Gastrocnemius medialis (tissue), 4 donors: ENCODE measurements at places on chromosomes 12 and 14.

GRCh38 chr12:45349916-45350315, 134.0 kb downstream of the ANO6 start:
- H3K27me3 ChIP-seq = no peaks in the 10 kb centered on the region
- DNase-seq = no peak
- H3K4me1 ChIP-seq = peaks cover 24% of the 10 kb centered on the region
- peaks cover 49% of the 10 kb centered on the region for H3K36me3 ChIP-seq
- peak overlapping the region; percentile 49 for H3K27ac ChIP-seq
- no peak overlapping the region for H3K4me3 ChIP-seq

GRCh38 chr12:15767301-15767700, 21.9 kb downstream of the EPS8 start:
- DNase-seq = no peak
- no peak overlapping the region for H3K4me3 ChIP-seq
- H3K36me3 ChIP-seq = no peaks in the 10 kb centered on the region
- H3K27ac ChIP-seq = no peak overlapping the region
- no peaks in the 10 kb centered on the region for H3K27me3 ChIP-seq
- no peaks in the 10 kb centered on the region for H3K4me1 ChIP-seq

DNA sequence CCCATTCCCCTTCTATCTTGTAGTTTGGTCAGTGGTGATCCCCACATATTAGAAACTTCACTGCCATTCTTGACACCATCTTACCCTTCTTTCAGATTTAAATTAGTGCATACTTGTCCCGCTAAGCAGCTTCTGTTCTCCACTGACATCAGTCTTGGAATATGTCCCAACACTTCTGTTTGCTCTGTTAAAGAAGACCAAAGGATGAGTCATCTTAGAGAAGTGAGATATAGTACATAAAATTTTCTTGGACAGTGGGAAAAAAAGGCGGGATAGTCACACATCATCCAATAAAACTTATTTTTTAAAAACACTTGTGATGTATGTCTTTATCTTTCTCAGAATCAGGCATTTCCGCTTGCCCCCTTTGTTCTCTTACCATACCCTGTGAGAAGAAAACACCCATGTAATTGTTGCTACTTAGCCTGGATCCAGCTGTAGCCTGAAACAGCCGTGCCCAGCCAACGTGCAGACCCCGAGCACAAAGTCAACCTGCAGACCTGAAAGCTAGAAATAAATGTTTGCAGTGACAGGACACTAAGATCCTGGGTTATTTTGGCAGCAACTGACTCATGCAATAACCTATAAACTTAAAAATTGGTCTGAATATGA, 100.1 kb upstream of the PDE3A start:
- H3K36me3 ChIP-seq = no peaks in the 10 kb centered on the region
- H3K27ac ChIP-seq = no peak overlapping the region
- peaks cover 14% of the 10 kb centered on the region for H3K4me1 ChIP-seq
- no peak for DNase-seq

- H3K27me3 ChIP-seq = no peaks in the 10 kb centered on the region
- H3K4me1 ChIP-seq = no peaks in the 10 kb centered on the region
- DNase-seq = no peak
- no peaks in the 10 kb centered on the region for H3K36me3 ChIP-seq
- no peak overlapping the region for H3K27ac ChIP-seq
These were observed 102.0 kb downstream of the MGST1 start for GRCh38 chr12:16449459-16449858.

GRCh38 chr12:64098709-64099354, 123.3 kb downstream of the KICS2 start:
- peak overlapping the region; percentile 35 for H3K27ac ChIP-seq
- H3K36me3 ChIP-seq = no peaks in the 10 kb centered on the region
- DNase-seq = no peak
- H3K4me1 ChIP-seq = peaks cover 15% of the 10 kb centered on the region

- H3K27me3 ChIP-seq = no peaks in the 10 kb centered on the region
- no peak overlapping the region for H3K4me3 ChIP-seq
- no peak overlapping the region for H3K27ac ChIP-seq
These were observed 66.2 kb upstream of the DNM1L start for GRCh38 chr12:32612658-32613614.

DNA sequence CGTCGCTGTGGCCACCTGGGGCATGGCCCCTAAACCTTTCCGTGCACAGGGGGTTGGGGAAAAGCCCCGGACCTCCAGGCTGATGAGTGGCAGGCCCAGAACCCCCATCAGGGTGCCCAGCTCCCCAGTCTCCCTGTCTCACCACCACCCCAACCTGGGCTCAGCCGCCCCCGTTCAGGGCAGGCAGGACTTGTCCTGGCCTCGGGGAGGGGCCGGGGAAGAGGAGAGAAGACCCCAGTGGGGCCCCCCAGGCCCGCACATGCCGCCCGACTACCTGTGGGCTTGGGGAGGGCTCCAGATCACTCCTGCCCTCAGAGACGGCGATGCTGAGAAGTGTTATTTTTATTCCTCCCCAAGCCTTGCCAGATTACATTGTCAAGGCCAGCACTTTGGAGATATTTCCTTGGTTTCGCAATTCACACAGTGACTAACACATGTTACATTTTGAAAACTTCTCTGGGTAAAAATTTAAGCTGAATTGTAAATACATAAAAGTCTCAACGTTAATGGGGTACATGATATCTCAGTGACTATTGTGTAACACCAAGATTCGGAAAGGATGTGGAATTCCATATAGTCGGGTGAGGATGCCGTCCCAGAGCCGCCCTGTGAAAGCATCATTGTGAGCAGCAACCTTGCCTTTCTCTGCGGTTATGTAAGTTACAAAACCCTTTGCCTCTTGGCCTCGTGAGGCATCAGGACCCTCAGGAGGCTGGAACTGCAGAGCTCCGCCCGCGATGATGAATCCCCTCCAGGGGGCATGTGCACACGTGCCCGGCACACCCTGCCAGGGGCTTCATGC, 85.6 kb upstream of the DIO3 start:
- H3K27me3 ChIP-seq = no peaks in the 10 kb centered on the region
- DNase-seq = no peak
- no peaks in the 10 kb centered on the region for H3K36me3 ChIP-seq
- peak overlapping the region; percentile 27 for H3K27ac ChIP-seq
